ENCODE measurements at places on chromosomes 5 and 9.

- no peak for DNase-seq
These were observed 102.7 kb upstream of the CACNA1B start for GRCh38 chr9:137774775-137775386.

DNA sequence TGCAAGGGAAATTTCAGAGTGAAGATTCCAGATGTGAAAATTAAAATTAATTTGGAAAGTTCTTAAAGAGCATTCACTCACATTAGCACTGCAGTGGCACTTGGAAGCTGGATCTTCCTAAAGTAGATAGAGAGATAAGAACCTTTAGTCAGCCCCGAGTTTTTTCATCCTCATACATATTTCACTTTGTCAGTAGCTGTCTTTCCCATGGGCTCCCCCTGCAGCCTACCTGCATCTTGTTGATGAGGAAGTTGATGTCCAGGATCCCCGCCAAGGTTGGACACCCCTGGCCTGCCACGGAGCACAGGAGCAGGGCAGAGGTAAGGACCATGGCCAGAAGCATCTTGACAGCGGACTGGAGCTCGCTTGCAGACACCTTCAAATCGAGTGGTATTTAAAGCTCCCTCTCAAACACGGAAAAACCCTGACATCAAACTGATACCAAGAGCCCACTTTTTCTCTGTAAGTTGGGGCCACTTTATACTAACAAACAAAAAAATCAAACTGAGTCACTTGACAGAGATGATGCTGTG is at the start of gene IL9:
Gene IL9 (minus strand): TSS at position 368 of the 533 bp plus-strand sequence. CDS start 25 bp downstream, at position 343.
- no peak for DNase-seq

DNA sequence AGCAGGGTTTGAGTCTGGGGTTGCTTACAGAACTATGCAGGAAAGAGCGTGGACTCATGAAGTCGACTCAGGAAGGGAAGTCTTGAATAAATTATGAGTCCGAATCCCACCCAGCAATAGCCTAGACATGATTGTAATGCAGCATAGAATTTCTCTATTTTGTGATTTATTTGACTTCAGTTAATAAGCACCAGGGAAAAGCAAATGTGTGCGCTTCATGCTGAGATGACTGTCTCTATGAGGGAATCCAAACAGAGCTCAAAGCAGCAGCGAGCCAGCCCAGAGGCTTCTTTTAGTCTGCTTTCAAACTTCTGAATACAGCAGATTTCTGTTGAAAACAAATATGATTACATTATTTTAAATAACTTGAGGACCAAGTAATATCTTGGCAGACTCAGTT is 188.0 kb downstream of the SEMA6A start:
- DNase-seq: no peak

GRCh38 chr9:79610791-79611614 is 39.2 kb downstream of the TLE4 start:
- no peak for DNase-seq

- DNase-seq: no peak
These were observed 88.6 kb upstream of the FBN2 start for GRCh38 chr5:128626536-128627090.

DNA sequence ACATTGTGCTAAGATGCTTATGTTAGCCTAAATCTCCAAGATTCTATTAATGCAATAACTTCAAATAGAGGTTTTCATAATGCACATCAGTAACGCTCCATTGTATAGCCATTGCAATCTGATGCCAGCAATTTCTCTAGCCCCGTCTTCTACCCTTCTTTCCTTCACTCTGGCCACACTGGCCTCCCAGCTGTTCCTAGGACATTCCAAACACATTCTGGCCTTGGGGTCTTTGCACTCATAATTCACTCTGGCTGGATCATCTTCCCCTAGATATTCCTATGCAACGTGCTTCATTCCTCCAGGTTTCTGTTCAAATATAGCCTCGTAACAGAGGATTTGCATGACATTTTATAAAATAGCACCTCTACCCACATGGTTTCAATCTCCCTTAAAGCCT is 23.3 kb downstream of the FAM81B start:
- no peak for DNase-seq
